ENCODE measurements at places on chromosomes 4 and X. TPM values are rescaled to one million over a fixed set of nuclear protein-coding genes. Genes with fewer than 3 reads are reported as not detected.

DNA sequence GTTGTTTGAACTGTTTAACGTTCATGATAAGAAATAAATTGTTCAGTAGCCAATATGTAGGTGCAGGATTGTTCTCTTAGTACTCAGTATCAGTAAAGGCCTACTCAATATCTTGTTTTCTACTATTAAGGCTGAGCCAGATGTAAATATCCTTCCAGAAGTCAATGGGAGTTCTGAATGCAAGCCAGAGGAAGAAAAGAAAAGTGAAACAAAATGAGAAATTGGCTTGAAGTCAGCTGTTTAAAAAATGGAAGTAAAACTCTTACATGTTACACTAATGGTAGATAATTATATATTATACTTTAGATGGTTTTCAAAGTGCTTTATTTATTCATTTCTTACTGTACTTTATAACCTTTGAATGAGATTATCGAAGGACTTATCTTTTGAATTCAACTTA, 1417.9 kb downstream of the ADGRL3 start:
- DNase-seq: no peak

GRCh38 chr4:158111241-158111640, 61.6 kb downstream of the GASK1B start:
- DNase-seq: no peak

- DNase-seq: no peak
These were observed 116.8 kb downstream of the SCD5 start for GRCh38 chr4:82681754-82682153.

- no peak for DNase-seq
These were observed 934 bp downstream of the ZNF41 start for GRCh38 chrX:47482065-47482511.

- no peak for DNase-seq
These were observed 1.0 kb upstream of the DCK start for GRCh38 chr4:70992391-70992881.

CAPN6 gene
- total RNA-seq: not detected

- peak; percentile 35 for DNase-seq
These were observed 75.8 kb downstream of the TSPAN7 start for GRCh38 chrX:38636949-38637819.

DNA sequence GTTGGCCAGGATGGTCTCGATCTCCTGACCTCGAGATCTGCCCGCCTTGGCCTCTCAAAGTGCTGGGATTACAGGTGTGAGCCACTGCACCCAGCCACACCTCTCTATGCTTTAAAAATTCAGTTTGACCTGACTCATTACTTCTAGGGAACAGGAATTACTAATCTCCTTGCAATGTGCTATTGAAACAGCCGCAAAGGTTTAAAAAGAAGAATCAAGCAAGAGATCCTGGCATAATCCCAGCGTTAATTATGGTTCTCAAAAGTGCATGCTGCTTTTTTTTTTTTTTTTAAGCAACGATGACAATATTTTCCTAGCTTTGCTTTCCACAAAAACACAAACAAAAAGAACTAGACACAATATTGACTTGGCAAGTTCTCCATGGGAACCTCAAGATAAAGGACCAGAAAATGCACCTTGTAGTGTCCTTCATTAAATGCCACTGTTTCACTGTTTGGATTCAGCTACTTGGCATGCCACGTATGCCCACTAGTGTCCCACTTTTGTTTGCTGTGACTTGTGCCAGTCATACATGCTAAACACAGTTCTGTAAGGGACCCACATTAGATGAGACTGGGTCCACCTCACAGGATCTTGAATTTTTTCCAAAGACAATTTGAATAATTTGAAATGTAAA, 112.6 kb upstream of the PPARGC1A start:
- no peak for DNase-seq

ARSH gene
- total RNA-seq: not detected

DNA sequence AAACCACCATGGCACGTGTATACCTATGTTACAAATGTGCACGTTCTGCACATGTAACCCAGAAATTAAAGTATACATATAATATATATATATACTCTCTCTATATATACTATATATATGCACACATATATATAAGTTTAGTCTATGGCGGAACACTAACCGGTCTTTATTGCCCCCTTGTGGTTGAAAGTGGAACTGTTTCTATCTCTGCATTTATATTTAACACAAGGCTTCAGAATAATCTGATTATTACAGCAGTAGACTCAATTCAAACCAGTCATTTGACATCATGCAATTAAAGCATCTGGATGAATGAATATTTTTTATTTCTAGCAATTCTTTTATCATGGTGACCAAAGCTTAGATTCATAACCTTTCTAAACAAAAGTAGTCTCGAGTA, 14.6 kb downstream of the RAB9B start:
- no peak for DNase-seq

DNA sequence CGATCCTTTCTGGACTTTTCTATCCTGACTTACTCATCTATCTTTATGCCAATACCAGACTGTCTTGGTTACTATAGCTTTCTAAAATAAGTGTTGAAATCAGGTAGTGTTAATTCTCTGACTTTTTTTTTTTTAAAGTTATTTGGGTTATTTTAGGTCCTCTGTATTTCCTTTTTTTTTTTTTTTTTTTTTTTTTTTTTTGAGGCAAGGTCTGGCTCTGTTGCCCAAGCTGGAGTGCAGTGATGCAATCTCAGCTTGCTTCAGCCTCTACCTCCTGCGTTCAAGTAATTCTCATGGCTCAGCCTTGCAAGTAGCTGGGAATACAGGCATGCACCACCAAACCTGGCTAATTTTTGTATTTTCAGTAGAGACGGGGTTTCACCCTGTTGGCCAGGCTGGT, 2.8 kb upstream of the NELFA start:
- no peak for DNase-seq

GRCh38 chrX:115018040-115018647, 728 bp upstream of the IL13RA2 start:
- no peak for DNase-seq

DNA sequence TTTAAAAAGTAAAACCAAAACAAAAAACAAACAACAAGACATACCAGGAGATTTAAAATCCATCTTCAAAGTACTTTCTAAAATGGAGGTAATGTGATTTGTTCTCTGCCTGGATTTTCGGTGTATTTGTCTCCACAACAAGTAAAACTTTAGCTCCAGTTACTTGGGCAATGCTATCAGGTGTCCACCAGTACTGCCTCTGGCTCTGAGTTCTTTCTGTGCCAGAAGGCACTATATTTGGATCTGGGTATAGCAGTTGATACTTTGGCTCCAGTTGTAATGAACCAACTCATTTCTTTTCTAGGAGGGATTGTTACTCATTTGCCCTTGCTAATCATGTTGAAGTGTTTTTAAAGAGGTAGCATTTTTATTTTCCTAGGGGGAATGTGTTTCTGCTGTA, 9.5 kb upstream of the PDLIM5 start:
- no peak for DNase-seq

All from pulmonary artery endothelial cell (primary cell).